ENCODE measurements at places on chromosomes 5 and 9.
A peak's percentile ranks its signal among the peaks of the same experiment; 100 is the strongest.

DNA sequence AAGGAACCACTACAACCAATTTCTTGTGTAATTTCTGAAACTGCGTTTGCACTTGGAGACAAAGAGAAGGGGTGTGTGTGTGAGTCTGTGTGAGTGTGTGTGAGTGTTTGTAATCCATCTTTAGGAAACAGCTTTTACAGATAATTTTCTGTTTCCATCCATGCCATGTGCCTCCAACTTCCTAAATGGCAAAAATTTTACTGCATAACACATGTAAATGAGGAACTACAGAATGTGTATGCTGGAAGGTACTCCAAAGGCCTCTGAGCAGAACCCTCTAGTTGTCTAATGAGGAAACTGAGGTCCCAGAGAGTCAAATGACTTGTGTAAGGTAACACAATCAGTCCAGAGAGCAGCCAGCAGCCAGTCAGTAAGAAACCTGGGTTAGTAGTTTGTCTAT is 20.8 kb downstream of the MAMDC2 start:
- no peak for DNase-seq

DNA sequence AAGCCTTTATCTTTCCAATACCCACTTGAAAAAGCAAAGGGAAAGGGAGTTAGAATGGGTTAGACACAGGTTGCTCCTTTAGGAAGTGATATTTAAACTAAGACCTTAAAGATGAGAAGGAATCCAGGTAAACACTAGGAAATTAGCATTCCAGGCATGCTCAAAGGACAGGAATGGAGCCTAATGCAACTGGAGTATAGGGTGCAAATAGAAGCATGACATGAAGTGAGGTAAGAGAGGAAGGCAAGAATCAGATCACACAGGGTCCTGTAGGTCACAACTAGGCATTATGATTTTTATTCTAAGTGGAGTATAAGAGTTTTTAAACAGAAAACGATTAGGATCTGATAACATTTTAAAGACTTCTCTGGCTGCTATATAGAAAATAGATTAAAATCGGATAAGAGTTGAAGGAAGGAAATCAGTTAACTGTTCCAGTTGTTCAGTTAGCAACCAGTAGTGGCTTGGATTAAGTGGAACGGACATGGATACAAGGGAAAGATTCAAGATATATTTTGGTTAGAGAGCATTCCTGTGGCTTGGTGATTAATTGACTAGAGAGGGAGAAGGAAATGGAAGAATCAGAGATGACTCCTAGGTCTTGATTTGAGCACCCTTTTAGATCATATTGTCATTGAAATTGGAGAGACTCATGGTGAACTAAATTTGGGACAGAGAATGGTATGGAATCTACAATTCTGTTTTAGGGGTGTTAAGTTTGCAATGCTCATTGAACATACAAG is 95.9 kb downstream of the FBXO4 start:
- DNase-seq, result no peak

DNA sequence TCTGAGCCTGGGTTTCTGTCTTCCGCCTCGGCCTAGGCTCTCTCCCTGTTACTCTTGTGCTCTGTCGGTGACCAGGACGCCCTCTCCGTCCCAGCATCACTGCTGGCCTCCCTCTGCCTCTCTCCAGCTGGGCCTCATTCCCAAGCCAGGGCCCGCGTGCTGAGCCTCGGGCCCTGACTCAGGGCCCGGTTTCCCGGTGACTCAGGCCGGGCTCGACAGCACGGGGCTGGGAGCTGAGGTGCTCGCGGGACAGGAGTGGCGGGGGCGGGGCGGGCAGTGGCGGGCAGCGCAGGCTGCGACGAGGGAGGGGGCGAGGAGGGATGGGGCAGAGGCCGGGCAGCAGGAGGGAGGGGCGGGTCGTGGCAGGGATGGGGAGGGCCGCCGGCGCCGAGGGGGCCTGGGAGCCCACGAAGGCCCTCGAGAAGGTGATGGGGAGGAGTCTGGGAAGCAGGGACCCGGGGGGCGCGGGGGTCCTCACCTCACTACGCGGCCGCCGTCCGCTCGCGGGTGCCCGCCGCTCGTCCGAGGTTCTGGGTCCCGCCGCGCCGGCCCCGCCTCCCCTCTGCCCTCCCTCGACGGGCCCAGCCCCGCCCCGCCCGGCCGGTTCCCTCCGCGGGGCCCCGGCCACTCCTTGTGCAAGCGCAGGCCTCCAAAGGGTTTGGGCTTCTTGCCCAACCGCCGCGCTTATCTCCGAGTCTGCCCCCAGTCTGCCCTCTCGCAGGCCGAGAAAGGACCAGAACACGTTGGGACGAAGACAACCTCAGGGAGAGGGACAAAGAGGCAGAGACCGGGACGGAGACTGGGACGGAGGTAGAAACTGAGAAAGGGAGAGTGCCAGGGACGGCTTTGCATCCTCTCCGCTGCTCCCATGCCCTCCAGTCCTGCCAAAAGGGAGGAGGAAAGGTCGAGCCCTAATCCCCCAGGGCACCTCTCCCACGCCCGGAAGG is at the start of gene ARAP3:
TSS of gene ARAP3 (minus strand) at position 536 of the 947 bp plus-strand sequence. CDS start 1,744 bp downstream, outside the sequence.
- DNase-seq, result peak; percentile 34

DNA sequence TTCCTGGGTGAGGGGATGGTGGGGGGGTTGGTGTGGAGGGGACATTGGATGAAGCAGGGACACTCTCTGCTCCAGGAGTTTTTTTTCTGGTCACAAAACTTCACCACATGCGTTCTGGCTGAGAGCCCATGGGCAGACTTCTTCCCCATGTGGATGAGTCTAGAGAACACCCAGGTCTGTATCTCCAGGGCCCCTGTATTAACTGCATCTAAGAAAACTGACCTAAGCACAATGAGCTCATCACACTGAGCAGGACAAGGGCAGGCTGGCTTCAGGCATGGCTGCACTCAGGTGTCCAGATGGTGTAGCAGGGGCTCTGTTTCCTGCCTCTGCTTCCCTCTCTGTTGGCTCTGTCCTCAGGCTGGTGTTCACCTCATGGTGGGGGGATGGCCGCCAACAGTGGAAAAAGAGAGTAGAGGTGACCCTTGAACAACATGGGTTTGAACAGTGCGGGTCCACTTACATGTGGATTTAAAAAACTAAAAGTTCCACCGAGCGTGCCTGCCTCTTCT is 85.3 kb upstream of the STC2 start:
- DNase-seq, result no peak

DNA sequence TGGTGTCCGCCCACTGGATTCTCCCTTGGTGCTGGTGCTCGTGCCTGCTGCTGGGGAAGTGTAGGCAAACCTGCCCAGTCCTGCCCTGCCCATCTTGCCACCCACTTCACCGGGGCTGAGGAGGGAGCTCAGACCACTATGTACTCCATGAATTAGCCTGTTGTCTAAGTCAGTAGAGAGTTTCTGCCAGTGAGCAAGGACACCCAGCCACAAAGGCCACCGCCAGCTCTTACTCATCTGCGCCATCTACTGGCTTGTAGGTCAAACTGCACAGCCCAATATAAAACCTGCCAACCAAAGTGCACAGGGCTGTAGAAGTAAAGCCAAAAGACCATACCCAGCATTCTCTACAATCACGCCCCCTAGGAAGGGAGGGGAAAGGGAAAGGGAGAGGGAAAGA is 102.3 kb downstream of the GLIS3 start:
- no peak for DNase-seq

DNA sequence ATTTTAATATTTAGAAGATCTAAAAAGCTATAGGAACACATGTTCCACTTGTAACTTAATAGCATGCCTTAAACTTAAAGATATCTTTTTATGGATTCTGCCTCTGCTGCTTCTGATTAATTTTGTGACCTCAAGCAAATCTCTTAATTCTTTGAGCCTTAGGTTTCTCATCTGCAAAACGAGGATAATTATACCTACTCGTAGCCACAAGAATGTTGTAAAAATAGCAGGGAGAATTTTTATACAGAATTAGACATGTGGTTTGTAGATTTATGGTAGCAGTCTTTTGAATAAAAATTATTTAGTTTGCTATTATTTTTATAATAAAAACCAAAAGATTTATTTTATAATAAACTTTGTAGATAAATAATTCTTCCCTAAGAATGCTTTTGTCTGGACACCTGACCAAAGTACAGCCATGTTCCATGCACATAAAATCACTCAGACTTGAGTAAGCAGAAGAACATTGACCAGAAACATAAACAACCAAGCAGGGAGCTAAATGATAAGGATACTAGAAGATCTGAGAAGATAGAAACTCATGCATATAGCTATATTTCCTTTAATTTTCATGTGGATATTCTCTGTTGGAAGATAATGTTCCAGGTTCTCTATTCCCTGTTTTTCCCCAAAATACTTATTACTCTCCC is 18.5 kb downstream of the C9orf85 start:
- no peak for DNase-seq

DNA sequence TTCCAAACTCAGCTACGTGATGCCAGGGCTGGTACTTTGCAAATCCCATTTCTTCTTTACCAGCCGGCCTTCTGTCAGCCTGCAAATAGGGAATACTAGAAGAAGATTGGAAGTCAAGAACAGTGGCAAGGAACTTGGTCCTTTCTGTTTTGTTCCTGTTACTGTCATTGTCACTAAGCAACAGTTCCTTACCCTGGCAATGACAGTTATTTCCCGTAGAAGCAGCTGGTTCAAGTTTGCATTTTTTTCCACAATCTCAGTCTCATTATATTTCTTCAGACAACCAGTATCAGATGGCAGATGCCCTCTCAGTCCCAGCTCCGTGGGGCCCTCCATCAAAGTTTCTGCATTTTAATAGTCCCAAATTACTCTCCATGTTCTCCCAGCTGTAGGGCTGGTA is 9.1 kb upstream of the C1QTNF2 start:
- DNase-seq, result no peak

DNA sequence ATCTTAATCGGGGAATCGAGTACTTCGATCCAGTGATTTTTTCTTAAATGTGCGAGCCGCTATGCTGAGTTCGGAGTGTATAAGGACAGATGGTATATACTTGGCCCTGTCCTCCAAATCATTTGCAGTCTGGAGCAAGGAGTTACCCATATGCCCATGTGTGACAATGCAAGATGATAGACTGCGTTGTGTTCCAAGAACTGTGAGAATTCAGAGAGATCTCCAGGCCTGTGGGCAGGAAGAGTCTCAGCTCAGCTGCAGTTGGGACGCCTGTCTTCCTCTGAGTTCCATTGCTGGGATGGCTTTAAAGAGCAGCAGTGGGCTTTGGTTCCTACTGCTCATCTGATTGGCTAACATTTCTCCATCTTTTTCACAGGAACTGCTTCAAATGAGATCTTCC is 106.6 kb downstream of the ADAMTS16 start:
- DNase-seq, result no peak

GRCh38 chr5:160011471-160011870 is 2.5 kb downstream of the TTC1 start:
- no peak for DNase-seq

- no peak for DNase-seq
Observed at GRCh38 chr5:76622076-76622475, 1.1 kb downstream of the F2RL2 start.

GRCh38 chr5:132203464-132203818 is 24.2 kb downstream of the P4HA2 start:
- DNase-seq, result no peak

DNA sequence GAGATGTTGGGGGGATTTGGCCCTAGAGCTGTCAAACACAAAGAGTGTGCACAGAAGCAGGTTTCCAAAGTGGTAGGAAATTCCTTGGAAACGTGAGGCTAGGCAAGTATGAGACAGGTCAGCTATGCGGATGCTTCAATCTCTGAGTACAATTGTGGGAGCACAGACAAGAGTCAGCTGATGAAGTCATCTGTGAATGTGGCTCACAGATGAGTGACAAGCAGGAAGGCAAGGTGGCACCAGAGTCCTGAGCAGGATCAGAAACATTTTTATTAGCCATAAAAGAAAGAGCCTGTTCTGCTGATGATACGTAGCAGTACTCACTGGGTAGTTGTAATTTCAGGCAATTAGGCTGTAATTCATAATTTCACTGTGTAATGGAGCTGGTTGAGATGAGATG is 117.0 kb downstream of the DCP2 start:
- DNase-seq, result no peak

- DNase-seq, result no peak
Observed at GRCh38 chr5:82884821-82885471, 192.2 kb downstream of the TMEM167A start.

GRCh38 chr9:95627802-95628201 is 111.0 kb upstream of the PTCH1 start:
- no peak for DNase-seq

DNA sequence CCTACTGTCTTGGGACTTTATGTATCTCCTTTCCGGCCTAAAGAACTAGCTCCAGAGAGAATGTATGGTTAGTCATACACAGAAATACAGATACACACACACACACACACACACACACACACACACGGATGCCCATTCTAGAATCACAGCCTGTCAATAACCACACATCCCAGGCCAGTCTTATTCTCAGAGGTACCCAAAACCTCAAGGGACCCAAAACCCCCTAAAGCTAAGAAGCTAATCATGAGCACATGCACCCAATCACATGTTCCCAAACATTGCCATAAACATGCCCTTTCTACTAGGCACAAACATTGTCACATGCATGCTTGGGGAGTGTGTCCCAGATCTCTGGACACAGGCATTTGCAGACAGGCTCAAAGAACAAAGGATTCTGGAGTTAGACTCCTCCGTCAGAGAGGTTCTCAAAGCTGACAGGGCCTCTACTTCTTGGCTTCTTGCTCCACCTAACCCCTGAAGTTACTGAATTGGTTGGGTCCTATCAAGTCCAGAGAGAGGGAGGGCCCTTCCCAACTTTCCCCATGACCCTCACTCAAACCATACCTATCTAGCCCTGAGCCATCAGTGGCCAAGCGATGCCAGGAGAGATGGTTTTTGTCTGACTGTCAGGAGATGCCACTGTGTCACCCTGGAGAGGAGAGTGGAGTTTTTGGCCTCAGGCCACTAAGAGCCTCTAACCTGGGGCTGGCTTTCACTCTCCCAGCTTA is 78.7 kb downstream of the NRG2 start:
- DNase-seq, result no peak

- no peak for DNase-seq
Observed at GRCh38 chr9:14529054-14529453, 164.2 kb downstream of the ZDHHC21 start.

- no peak for DNase-seq
Observed at GRCh38 chr5:101437351-101437750, 534.3 kb upstream of the ST8SIA4 start.

DNA sequence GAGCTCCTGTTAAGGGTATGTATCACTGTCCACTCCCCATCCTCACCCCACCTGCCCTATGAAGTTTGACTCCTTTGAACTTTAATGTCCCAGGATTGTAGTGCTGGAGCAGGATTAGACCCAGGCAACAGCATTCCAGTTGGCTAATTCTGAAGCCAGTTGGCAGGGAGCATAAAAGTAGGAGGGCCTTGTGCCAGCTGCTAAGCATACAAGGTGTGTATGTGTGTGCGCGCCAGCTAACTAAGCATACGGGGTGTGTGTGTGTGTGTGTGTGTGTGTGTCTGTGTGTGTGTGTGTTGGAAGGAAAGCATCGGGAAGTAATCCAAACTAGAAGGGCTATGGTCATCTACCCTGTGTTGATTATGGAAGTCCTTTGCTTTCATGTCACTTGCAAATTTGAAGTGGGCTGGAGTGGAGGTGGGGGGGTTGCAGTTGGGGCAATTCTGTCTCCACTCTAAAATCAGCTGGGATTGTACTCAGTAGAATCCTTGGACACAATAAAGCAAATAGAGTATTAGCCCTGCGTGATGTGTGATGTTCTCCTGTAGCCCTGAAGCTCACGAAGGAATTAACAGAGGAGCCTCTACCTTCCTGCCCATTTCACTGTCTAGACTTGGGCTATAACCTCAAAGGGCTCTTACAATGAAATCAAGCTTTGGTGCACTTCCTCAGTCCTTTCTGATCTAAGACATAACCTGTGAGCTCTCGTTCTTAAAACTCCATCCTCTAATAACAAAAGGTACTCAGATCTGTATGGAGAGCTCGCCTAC is 26.9 kb downstream of the HMGCR start:
- no peak for DNase-seq

GRCh38 chr9:33346564-33346963 is 55.8 kb downstream of the AQP7 start:
- DNase-seq, result no peak

- DNase-seq, result no peak
Observed at GRCh38 chr9:91943478-91944470, 6.3 kb downstream of the ROR2 start.

Data from T-helper 1 cell (primary cell).